ENCODE measurements at places on chromosomes 7 and 10.

GRCh38 chr7:76225379-76225778 lies 23.7 kb downstream of the SRRM3 start:
- peak; percentile 25 for DNase-seq

DNA sequence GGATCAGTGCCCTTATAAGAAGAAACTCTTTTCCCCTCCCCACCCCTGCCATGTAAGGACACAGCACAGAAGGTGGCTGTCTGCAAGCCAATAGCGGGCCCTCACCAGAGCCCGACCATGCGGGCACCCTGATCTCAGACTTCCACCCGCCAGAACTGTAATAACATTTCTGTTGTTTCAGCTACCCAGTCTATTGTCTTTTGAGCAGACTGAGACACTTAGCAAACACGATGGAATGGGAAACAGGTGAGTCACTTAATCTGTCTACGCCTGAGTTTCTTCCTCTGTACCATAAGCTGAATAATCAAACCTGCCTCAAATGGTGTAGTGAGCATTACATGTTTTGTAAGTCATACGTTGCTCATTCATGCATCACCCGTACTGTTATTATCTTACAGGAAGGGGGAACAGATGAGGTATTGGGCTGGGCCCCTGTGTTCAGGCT lies 58.2 kb downstream of the STRA8 start:
- no peak for DNase-seq

- DNase-seq, result no peak
These were observed 135.3 kb upstream of the FAM3C start for GRCh38 chr7:121531175-121532070.

GRCh38 chr10:61049386-61049785 lies 105.4 kb upstream of the RHOBTB1 start:
- DNase-seq, result no peak

- DNase-seq, result no peak
These were observed 535.2 kb downstream of the PHTF2 start for GRCh38 chr7:78333530-78334425.

DNA sequence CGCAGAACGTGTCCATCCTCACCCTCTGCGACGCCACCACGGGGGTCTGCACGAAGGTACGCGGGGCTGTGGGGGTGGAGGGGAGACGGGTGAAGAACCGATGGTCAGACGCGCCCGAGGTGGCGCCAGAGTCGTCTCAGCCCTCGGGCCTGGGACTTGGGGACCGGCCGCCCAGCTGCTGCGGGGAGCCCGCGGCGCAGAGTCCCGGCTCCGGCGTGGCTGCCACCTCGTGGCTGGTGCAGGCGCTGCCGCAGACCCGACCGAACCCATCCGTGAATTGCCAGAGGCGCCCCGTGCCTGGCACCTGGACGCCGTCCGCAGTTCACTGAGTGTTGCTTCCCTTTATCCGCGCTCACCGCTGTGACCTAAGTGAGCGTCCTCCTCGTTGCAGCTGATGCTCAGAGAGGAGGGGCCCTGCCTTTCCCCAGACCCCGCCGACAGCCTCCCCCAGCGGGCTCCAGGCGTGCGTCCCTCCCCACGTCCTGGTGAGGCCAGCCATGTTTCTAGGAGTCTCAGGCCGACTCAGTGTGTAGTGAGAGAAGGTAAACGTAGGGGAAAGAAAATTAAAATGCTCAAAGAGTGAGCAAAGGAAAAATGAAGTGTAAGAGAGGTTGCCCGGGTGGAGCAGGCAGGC lies 208.7 kb downstream of the PAXIP1 start:
- DNase-seq, result no peak

- DNase-seq, result no peak
These were observed 87.4 kb downstream of the IMMP2L start for GRCh38 chr7:111474723-111475418.

DNA sequence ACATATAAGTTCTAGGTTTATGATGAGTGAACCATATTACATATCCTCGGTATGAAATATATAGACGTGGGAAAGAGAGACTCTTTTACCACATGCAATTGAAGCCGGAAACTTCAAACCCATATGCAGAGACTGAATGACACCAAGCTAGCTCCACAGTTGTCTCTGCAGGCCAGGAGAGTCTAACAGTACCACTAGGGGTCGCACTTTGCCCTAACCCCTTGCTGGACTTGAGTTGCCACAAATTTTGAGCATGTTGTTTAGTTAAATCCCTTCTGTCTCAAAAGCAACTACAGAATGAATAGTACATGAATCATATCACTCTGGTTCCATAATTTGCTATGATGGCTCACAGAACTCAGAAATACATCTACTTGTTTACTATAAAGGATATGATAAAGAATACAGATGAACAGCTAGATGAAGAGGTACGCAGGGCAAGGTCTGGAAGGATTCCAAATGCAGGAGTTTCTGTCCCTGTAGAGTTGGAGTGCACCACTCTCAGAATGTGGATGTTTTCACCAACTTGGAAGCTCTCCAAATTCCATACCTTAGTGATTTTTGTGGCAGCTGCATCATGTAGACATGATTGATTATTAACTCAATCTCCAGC lies 112.4 kb upstream of the YAE1 start:
- peak; percentile 53 for DNase-seq

DNA sequence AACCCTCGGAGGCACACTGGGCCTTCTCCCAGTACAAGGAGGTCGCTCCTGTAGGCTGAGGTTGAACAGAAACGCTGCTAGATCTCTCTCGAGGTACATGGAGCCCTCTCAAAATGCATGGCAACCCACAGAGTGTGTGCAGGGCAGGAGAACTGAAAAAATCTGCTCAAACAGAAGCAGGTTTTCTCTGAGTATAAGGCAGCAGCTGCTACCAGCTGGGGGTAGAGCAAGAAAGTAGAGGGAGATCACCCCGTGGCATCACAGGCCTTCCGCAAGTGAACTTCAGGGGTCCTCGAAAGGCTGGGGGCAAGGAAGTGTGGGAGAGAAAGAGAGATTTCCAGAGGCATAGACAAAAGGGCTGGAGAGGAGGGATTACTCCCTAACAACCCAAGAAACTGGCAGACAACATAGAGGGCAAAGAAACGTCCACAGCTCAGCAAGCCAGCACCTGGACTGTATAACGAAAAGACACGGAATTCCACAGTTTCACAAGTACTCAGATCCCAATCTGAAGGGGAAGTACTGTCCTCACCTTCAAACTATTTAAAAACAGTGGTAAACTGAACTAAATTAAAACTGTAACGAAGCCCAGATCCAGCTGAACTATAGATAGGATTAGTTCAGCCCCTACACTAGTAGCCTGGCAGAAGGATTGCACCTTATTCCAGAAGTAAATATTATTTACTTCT lies 299.2 kb downstream of the IPMK start:
- DNase-seq, result no peak

- no peak for DNase-seq
These were observed 139.5 kb downstream of the PLCE1 start for GRCh38 chr10:94133239-94133638.

GRCh38 chr7:30348083-30348560 lies 63.7 kb downstream of the ZNRF2 start:
- DNase-seq, result peak; percentile 66

DNA sequence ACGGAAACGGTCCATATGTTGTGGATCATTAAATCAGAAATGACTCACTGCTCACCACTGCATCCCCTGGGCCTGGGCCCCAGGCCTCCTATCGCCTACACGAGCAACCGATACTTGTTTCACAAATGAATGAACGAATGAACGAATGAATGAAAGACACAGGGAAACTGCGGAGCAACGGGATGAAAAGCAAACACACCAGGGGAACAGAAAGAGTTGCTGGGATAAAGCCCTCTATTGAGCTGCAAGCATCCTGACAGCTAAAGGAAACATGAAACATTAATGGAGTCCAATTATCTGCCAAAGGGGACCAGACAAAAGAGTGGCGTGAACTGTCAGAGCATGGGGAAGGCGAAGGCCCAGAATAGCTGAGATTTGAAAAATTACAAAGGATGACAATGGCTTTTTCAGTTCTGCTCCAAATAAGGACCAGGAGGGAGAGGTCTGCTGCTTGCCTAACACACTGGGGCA lies 92.1 kb downstream of the GRB10 start:
- DNase-seq, result no peak

DNA sequence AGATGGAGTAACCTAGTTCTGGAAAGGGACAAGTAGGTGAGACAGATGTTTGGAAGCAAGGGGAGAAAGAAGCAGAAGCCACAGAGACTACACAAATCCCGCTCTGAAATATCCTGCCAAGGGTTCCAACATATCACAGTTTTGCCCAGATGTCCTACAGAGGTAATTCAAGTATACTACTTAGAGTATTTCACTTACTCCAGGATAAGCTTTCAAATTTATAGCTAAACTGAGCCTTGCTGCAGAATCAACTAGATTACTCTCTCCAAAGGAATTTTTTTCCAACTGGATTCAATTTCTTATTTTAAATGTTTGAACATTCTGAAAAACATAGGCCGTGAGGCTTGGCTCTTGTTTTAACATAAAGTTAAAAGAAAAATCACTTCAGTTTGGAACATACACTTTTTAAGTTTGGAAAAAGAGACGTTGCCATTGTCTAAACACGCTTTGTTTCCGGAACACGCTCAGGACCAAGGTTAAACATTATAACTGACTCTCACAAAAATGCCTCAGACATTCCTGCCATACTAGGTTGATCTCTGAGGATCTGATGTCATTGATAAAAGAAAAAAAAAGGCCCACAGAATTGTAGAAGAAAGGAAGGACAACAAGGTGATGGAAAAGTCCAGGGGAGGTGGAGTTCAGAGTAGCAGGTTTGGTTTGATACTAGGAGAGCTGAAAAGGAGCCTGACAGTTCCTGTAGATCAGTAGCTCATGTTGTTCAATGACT lies 74.8 kb downstream of the FAM185A start:
- DNase-seq, result no peak

DNA sequence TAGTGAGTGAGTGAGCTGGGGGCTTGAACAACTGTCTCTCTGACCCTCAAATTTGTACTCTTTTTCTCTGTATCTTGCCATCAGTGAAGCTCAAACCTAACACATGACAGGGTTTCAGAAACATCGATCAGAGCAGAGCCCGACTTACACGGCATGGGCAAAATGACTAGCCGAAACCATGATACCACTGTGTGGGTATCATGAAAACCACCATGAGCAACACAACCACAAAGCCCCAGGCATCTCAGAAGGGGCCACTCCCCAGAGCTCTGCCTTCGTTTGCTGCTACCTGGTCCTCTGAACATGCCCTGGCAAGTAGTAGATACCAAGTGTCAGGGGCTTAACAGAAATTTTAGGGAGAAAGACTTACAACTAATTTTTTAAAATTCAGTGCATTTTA lies 308.5 kb downstream of the WDR11 start:
- DNase-seq, result no peak

DNA sequence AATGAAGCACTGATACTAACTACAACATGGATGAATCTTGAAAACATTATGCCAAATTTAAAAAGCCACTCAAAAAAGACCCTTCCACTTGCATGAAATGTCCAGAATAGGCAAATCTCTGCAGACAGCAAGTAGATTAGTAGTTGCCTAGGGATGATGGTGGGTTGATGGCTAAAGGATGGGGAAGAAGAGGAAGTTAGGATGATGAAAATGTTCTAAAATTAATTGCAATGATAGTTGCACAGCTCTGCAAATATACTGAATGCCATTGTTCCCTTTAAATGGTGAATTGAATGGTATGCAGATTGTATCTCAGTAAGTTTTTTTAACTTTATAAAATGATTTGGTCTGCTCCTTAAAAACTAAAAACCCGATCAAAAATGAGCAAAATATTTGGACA lies 7.3 kb upstream of the LIPA start:
- no peak for DNase-seq

- DNase-seq, result no peak
These were observed 2.1 kb downstream of the NPC1L1 start for GRCh38 chr7:44538798-44539668.

DNA sequence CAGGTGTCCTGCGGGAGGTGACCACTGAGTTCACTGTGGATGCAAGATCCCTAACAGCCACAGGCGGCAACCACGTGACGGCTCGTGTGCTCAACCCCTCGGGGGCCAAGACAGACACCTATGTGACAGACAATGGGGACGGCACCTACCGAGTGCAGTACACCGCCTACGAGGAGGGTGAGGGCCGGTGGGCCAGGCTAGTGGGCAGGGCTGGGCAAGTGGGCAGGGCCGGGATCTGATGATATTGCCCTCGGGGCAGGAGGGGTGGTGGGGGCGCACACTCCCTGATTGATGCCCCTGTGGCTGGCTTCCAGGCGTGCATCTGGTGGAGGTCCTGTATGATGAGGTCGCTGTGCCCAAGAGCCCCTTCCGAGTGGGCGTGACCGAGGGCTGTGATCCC lies 15.8 kb downstream of the FLNC start:
- DNase-seq, result no peak

GRCh38 chr7:95534796-95535195 lies 49.1 kb downstream of the ASB4 start:
- DNase-seq, result no peak

DNA sequence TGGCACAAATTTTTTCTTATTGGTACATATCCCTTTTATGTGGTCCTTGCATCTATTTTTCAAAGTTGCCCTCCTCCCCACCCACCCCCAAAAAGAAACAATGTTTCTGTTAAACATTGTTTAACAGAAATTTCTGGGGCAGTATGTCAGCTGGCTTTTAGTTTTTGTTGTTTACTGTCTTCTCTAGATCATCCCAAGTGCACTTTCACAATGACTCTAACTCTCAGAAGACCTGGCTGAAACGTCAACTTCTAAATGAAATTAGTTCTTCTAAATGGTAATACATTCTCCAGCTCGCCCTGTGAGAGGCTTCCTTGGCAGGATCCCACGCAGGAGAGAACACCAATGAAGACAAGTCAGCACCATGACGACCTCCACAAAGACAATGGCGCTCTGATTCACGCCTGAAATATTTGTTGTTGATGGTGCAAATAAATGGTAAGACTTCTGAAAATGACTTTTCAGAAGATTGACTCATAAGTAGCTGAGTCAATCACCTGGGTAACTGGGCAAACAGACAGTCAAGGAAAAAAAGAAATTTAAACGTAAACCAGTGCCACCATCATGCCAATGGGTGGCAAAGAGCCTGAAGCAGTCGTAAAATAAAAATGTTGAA lies 293.7 kb downstream of the FZD1 start:
- DNase-seq, result no peak

- no peak for DNase-seq
These were observed 576.1 kb upstream of the LRRTM3 start for GRCh38 chr10:66349726-66350125.

DNA sequence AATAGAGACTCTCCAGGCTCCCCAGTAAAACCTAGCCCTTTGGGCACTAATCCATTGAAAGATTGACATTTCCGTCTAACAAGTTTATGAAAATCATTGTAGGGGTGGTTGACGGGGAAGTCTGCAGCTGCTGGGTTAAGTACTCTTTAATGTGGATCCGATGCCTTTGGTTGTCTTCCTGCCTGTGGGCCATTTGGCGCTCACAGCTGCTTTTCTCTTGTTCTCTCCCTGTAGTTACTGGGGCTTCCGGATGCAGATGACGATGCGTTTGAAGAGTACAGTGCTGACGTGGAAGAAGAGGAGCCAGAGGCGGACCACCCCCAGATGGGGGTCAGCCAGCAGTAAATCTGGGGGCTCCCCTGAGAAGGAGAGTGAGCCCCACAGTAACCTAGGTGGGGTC lies 22.4 kb downstream of the MTURN start:
- peak; percentile 58 for DNase-seq

DNA sequence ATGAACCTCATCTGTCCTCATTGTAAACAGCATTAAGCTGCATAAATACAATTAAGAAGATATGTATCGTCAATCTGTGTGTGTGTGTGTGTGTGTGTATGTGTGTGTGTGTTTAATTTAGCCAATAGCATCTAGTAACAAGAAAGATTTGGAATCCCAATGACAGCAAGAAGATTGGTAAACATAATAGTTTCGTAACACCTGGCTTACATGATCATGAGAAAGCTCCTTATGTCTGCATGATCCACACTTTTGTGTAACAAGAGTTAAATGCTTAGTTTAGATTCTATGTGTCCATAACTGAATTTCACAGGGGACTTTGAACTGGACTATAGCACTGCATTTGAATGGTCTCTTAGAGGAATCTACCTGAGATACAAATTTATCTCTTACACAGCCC lies 191.0 kb upstream of the BET1 start:
- DNase-seq, result no peak
